ENCODE measurements at places on chromosomes 12 and 14.

DNA sequence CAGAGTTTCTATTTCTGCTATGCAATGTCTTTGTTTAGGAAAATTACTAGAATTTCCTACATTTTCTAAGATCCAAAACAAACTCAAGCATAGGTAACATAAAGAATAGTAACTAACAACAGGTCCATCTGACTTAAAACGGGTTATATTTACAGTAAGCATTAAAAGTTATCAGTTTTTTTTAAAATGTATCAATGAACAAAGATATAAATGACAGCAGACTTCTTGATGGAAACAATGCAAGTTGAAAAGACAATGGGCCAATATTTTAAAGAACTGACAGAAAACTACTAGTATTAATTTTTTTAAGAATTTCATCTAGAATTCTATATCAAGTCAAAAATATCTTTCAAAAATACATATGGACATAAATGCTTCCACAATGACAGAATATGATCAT, 367.1 kb upstream of the MGAT4C start:
- no peak for DNase-seq

DNA sequence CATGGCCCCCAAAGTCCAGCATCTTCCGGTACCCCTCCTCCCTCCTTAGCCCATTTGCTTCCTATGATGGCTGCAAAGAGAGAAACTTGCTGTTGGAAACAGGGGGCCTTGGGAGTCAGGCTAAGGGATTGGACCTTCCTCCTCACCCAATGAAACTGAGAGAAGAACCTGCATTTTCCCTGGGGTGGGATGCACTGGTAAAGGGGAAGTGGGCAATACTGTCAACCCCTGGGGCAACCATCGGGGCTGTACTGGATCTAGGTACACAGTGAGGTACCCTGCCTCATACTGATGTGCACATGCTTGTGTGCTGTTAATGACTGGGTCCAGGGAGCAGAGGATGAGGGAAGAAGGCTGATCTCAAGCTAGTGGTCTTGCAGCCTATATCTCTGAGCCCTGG, 11.0 kb upstream of the JPH4 start:
- DNase-seq: no peak

DNA sequence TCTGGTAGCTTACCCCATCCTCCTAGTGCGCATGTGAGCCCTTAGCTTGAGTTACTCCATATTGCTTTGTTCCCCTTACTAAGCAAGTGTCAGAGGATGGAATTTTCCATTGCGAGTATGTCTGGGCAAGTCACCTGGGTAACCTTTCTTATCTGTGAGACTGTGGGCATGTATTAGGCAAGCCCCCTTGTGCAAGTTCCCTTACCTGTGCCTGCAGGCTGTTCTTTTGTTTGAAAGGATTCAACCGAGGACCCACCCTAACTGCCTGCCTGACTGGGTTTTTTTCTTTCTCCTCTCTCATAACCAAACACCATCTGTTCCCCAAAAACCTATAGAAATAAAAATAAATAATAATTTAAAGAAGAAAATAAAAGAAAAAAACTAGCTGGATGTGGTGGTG, 22.3 kb upstream of the PPP2R5E start:
- DNase-seq: no peak

- DNase-seq: peak; percentile 29
These were observed 900 bp downstream of the C2CD5 start for GRCh38 chr12:22543246-22544037.

GRCh38 chr12:122244565-122245371, 18.9 kb upstream of the DIABLO start:
- DNase-seq: no peak

DNA sequence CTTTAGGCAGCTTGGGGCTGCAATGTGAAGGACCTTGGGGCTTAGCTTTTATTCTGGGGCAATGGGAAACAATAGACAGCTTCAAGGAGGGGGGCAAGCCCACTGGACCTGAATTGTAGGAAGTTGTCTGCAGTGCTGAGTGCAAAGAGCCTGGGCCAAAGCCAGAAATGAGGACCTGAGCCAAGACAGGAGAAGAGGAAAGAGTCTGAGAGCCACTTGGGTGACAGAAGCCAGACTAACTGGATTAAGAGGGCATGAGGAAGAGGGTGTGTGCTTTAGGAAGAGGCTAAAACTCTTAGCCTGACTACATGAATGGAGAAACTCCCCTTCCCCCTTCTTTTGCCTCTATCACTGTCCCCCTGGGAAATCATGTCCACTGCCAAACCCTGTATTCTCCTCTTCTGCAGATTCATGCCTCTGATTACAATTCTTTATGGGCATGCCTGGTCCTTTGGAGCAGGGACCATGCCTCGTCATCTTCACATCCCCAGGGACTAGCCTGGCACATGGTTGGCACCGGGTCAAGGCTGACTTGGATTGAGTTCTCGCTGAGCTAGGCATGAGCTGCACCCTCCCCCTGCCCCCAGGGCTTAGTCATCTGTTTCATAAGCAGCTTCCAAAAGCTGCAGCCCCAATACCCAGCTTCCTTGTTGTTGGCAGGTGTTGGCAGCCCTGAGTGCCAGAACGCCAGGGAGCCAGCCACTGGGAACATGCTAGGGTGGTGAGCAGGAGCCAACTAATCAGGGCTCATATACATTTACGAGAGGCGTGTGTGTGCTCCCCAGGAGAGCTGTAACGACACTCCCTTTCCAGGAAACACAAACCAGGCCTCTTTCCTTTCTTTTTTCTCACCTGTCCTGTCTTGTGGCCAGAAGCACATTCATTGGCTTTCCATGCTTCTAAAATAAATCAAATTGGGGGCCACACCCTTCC, 27.7 kb upstream of the JDP2 start:
- no peak for DNase-seq

GRCh38 chr12:73677520-73678291, 859.9 kb upstream of the ATXN7L3B start:
- no peak for DNase-seq

- DNase-seq: no peak
These were observed 6.8 kb upstream of the POU6F1 start for GRCh38 chr12:51224625-51225024.

GRCh38 chr12:75888874-75889613, 142.5 kb downstream of the PHLDA1 start:
- DNase-seq: no peak

DNA sequence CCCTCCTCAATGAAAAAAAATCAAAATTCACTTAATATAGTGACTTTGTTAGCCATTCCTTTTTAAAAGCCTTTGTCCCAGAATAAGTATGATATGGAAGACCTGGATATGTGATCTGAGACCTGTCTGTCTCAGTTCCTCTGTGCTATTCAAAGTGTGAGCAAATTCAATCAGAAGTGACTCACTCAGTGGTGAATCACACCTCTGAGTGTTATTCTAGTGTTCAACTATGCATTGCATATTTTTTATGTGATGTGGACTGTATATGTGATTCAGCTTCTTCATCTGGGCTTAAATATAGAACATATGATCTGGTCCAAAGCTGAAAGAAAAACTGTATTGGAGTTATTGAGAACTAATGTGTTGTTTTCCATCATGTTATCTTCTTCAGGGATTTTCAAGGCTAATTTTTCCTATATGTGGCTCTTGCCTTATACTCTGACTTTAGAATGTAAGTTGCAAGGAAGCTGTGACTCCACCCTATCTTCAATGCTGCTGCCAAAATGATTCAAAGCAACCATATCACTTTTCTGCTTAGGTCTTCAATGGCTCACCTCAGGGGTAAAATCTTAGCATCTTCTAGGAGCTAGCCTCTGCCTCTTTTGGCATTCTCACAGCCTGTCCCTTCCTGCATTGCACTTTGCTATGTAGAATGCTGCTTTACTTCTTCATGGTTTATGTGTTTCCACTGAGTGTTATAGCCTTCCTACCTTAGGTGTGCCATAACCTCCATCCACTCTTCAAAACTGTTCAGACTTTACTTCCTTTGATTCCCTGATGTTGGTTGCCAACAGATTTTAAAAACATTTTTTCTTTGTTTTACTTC, 169.8 kb downstream of the OTOGL start:
- DNase-seq: no peak

- DNase-seq: peak; percentile 95
These were observed at the start of gene SPTLC2 for GRCh38 chr14:77616454-77617229. TSS of gene SPTLC2 (minus strand) at chr14:77616637. CDS start at chr14:77616579, 58 bp downstream.

DNA sequence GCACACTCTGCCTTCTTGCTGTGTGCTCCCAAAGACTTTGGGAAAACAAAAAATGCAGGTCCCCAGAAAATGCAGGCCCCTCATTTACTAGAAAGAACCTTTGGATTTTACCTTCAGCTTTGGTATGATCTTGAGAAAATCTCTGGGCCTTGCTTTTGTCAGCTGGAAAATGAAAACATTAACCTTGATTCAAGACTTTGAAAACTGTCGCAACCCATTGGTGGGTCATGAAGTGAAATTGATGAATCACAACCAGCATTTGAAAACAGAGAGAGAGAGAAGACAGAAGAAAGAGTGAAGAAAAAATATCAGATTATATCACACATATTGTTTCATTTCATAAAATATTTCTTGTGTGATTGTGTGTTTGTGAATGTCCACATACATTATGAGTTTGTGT, 322.5 kb downstream of the ZFP36L1 start:
- DNase-seq: no peak

DNA sequence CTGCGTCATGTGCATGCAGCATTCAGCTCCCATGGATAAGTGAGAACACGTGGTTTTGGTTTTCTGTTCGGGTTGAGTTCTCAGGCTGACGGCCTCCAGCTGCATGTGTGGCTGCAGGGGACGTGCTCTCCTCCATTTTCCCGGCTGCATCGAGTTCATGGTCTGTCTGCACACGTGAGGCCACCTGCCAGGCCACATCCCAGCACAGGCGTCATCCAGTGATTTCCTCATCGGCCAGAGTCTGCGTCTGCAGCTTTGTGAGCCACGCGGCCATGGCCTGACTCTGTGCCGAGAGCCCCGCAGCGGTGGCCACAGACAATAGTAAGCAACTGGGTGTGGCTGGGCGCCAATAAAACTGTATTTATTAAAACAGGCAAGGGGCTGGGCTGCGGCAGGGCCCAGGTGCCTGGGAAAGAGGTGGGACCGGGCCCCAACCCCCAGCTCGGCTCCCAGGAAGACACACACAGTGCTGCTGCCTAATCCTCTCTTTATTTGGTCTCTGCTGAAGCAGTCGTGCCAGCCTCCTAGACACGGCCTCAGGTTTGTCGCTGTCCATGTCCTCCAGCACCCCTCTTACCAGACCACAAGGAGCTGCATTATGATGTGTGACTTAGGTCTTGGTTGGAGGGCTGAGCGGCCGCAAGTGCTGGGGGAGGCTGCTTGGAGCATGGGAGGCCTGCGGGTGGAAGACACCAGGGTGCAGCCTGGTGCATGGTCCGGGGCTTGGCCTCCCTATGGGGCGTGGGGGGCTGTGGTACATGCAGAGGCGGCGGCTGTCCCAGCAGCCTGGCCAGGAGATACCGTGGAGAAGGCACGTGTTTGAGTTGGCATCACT, 52.0 kb downstream of the NOC4L start:
- DNase-seq: no peak

- DNase-seq: no peak
These were observed 6.0 kb downstream of the ALKBH2 start for GRCh38 chr12:109087250-109087649.

- DNase-seq: no peak
These were observed 27.0 kb downstream of the PDE6H start for GRCh38 chr12:14999695-15000365.

DNA sequence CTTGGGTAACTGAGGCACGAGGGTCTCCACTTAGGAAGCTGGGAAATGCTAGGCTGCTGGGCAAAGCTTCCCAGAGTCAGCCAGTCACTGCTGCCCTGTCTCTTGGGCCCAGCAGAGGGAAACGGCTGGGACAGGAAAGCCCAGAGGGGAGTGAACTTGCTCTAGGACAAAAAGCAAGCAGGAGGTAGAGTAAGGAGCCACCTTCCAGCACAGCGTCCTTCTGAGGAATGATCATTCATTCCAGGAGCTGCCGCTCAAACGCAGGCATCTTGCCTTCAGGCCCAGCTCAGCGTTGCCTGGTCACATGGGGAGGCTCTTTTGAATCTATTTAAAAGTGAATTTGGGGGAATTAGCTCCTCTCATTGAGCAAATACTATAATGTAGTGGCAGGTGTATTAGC, 118.6 kb downstream of the CRACR2A start:
- no peak for DNase-seq

- no peak for DNase-seq
These were observed 172.8 kb downstream of the KTN1 start for GRCh38 chr14:55752580-55753390.

DNA sequence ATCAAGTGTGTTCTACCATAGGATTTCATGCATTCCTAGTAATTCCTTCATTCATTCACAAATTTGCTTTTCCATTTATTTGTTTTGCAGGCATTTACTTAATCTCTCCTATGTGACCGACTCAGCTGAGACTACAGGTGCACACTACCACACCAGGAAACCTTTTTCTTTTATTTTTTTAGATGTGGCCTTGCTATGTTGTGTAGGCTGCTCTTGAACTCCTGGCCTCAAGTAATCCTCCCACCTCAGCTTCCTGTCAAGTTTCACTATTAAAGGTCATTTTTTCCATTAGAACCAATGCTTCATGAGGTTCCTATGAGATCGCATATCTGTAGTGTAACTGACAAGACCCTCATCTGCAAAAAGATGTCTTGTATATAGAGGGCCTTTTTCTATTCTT, 1218.7 kb downstream of the VRK1 start:
- DNase-seq: no peak

DNA sequence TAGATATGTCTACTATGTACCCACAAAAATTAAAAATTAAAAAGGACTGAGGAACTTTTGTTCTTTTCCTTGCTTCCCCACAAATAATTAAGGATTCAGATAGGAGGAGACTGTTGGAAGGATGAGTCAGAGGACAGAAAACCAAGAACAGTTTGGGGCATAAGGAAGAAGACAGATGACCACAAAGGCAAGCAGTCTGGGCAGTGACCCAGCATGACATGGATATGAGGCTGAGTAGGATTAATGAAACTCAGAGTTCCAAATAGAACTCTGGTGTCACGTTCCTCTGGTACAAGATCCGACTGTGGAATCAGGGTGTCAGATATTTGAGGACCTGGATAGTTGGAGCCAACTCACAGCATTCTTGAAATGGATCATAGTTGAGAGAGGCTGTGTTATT, 89.3 kb upstream of the SLC38A4 start:
- no peak for DNase-seq

- no peak for DNase-seq
These were observed 32.9 kb downstream of the ALKBH1 start for GRCh38 chr14:77674931-77675330.

DNA sequence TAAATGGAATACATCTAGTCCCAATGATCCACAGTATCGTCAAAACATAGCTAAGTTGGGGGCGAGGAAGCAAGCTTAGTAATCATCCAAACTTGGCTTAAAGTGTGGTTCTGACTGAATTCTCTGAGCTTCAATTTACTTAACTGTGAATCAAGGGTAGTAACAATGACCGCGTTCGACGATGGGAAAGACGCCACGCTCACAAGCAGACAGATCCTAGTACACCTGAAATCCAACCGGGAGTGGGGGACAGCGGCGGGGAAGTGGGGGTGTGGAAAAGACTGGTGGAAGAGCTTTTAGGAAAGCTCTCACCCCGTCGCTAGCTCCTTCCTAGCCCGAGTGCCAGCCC, 433 bp downstream of the COX16 start:
- DNase-seq: peak; percentile 2

- DNase-seq: peak; percentile 46
These were observed 311.9 kb downstream of the DUSP6 start for GRCh38 chr12:89040146-89040964.

GRCh38 chr14:105937253-105938054, 411.1 kb downstream of the TMEM121 start:
- no peak for DNase-seq

GRCh38 chr12:63382930-63383329, 231.9 kb upstream of the AVPR1A start:
- no peak for DNase-seq
